Activated naive CD8-positive, alpha-beta T cell treated with anti-CD3 and anti-CD28 coated beads, Interleukin-2, amount 50 U/mL, for 24 hours (primary cell): ENCODE measurements at places on chromosomes 11 and 22.

- H3K27me3 ChIP-seq, result peaks cover 3% of the 10 kb centered on the region
- H3K4me1 ChIP-seq, result no peaks in the 10 kb centered on the region
- no peak overlapping the region for H3K4me3 ChIP-seq
- no peaks in the 10 kb centered on the region for H3K36me3 ChIP-seq
- no peak for DNase-seq
- no peak overlapping the region for H3K27ac ChIP-seq
Observed at GRCh38 chr11:71364176-71364671, 84.0 kb downstream of the DHCR7 start.

GRCh38 chr11:122861631-122862030 is 20.9 kb upstream of the JHY start:
- peaks cover 37% of the 10 kb centered on the region for H3K36me3 ChIP-seq
- H3K4me1 ChIP-seq, result peaks cover 34% of the 10 kb centered on the region
- peaks cover 2% of the 10 kb centered on the region for H3K27me3 ChIP-seq
- no peak overlapping the region for H3K4me3 ChIP-seq

- DNase-seq, result no peak
- H3K4me1 ChIP-seq, result no peaks in the 10 kb centered on the region
- H3K27me3 ChIP-seq, result no peaks in the 10 kb centered on the region
- H3K36me3 ChIP-seq, result peaks cover 1% of the 10 kb centered on the region
Observed at GRCh38 chr22:30990690-30991089, 21.6 kb downstream of the TUG1 start.

DNA sequence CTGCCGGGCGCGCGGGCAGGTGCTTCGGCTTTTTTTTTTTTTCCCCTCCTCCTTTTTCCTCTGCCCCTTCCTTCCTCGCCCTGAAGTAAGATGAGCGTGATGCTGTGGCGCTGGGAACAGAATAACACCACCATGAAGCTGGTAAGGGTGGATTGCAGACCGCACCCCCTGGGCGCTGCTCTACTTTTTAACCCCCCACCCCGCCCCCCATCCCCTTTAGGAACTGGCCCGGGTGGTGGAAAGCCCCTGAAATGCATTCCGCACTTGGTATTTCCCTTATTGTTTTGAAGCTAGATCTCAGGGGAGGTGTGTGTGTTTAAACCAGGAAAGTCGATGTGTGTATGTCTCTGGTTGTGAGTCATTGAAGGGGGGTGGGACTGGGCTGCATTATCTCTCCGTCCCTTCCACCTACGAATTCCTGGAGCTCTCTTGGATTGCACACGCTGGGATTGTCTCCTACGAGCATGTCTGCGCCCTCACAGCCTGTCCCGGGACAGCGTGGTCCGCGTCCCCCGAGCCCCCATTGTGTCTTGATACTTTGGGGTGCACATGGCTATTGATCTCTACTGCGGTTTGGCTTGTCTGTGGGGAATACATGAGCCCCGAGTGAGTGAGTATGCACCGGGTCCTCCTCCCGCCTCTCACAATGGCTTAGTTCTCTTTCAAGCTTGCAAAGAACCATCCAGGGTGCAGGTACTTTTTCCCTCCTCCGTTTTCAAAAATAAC is 64.9 kb downstream of the NAV2 start:
- DNase-seq, result peak; percentile 7
- peaks cover 10% of the 10 kb centered on the region for H3K4me1 ChIP-seq
- H3K27ac ChIP-seq, result peak overlapping the region; percentile 26

DNA sequence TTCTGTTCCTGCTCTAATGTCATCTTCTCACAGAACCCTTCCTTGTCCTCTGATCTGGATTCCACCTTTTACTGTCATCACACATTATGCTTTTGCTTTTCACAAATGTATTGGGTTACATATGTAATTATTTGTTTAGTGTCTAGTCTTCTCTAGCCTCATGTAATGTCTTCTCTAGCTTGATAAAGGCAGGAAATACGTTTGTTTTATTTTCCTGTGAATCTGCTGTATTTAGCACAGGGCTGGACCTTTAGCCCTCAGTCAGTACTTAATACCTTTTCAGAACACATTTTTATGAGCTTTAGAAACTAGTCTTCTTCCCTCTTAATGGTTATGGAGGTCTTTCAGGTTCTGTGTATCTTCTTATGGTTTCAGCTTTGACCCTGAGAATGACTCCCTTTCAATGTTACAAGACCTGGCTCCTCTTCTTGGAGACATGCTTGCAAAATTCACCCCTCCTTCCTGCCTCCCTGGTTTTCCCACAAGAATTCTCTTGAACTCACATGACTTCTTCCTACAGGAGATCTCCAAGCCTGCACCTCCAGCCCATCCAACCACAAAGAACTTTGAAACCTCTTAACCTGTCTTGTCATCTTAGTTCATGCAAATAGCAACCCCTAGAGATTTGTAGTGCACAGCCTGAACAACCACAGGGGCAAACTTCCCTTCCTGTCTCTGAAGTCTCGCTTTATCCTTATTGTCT is 132.7 kb upstream of the DDI1 start:
- H3K4me3 ChIP-seq, result no peak overlapping the region
- no peaks in the 10 kb centered on the region for H3K27me3 ChIP-seq
- no peak for DNase-seq
- no peak overlapping the region for H3K27ac ChIP-seq

DNA sequence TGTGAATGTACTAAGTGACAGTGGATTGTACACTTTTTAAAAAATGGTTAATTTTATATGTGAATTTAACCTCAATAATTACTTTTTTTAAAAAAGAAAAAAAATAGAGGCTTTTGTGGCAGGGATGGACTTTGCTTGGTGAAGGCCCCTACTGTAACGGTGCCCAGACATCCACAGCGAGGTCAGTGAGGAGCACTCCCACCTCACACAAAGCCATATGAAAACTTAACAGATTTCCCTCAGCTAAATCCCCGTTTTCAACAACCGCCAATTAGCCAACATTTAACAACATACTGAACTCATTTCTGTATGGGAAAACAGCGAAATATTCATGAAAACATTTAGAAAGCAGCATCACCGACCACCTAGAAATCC is 642 bp upstream of the C11orf58 start:
- H3K27me3 ChIP-seq, result peaks cover 1% of the 10 kb centered on the region
- no peak for DNase-seq
- no peak overlapping the region for H3K4me3 ChIP-seq
- H3K4me1 ChIP-seq, result peaks cover 18% of the 10 kb centered on the region
- H3K36me3 ChIP-seq, result peaks cover 15% of the 10 kb centered on the region
- H3K27ac ChIP-seq, result no peak overlapping the region

- H3K27me3 ChIP-seq, result no peaks in the 10 kb centered on the region
- peaks cover 14% of the 10 kb centered on the region for H3K4me1 ChIP-seq
- no peak overlapping the region for H3K27ac ChIP-seq
- no peak for DNase-seq
- no peaks in the 10 kb centered on the region for H3K36me3 ChIP-seq
Observed at GRCh38 chr11:75476739-75477613, 44.0 kb upstream of the KLHL35 start.

DNA sequence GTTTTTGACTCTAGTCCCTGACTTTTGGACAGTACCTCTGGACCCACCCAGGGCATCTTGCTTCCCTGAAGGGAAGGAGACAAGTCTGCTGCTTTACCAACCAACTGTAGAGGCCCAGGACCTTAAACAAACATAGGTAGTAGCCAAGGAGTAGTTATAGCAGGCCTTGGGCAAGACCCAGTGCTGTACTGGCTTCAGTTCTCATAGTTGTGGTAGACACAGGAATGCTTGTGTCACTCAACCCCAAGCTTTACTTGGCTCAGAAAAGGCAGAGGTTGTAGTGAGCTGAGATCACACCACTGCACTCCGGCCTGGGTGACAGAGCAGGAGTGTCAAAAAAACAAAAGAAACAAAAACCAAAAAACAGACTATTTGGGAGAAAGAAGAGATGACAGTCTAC is 21.3 kb upstream of the OR52M1 start:
- no peak overlapping the region for H3K4me3 ChIP-seq
- no peak for DNase-seq
- H3K27ac ChIP-seq, result no peak overlapping the region
- no peaks in the 10 kb centered on the region for H3K4me1 ChIP-seq

DNA sequence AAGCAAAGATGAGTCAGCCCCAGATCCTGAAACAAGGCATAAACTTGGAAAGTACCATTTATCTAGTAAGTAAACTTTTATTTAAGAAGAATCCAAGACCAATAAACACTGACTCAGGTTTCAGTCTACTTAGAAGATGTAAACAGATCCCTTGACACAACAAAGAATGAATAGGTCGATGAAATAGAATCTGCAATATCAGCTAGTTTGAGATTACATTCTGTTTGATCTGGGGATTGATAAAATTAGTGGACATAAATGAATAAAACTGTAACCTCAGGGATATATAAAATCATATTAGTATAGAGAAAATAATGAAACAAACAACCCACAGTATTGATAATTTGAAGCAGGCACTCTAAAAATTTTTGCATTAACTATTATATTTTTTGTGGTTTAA is 708.9 kb downstream of the FAM181B start:
- H3K4me1 ChIP-seq, result no peaks in the 10 kb centered on the region
- H3K27ac ChIP-seq, result no peak overlapping the region
- peaks cover 3% of the 10 kb centered on the region for H3K27me3 ChIP-seq
- no peaks in the 10 kb centered on the region for H3K36me3 ChIP-seq

GRCh38 chr11:59112494-59112893 is 5.5 kb downstream of the FAM111B start:
- no peak overlapping the region for H3K4me3 ChIP-seq
- DNase-seq, result no peak
- peaks cover 76% of the 10 kb centered on the region for H3K36me3 ChIP-seq
- H3K27ac ChIP-seq, result no peak overlapping the region

DNA sequence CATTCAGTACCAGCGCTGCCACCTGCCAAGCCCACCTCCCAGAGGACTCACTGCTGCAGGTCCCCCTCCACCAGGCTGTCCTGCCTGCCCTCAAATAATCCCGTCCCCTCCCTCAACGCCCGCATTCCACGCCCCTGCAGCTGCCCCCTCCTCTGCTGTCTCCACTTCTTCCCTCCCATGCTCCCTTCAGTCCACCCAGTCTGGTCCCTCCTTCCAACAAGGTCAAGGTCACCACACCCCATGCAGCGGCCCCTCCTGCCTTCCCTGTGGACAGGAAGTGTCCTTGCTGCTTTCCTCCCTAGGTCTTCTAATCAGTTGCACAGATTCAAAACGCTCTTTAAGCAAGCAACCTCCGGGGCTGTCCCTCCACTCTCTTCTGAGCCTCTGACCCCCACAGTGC is 12.1 kb downstream of the MACROD1 start:
- no peak overlapping the region for H3K4me3 ChIP-seq
- H3K4me1 ChIP-seq, result peaks cover 5% of the 10 kb centered on the region
- H3K36me3 ChIP-seq, result no peaks in the 10 kb centered on the region
- DNase-seq, result no peak

- H3K36me3 ChIP-seq, result no peaks in the 10 kb centered on the region
- H3K27me3 ChIP-seq, result no peaks in the 10 kb centered on the region
- no peak overlapping the region for H3K4me3 ChIP-seq
- H3K4me1 ChIP-seq, result no peaks in the 10 kb centered on the region
Observed at GRCh38 chr11:91421641-91422040, 803.0 kb upstream of the FAT3 start.

- no peaks in the 10 kb centered on the region for H3K4me1 ChIP-seq
- H3K27ac ChIP-seq, result no peak overlapping the region
- H3K27me3 ChIP-seq, result peaks cover 16% of the 10 kb centered on the region
- H3K36me3 ChIP-seq, result no peaks in the 10 kb centered on the region
Observed at GRCh38 chr11:120780239-120780638, 243.7 kb upstream of the TBCEL start.

DNA sequence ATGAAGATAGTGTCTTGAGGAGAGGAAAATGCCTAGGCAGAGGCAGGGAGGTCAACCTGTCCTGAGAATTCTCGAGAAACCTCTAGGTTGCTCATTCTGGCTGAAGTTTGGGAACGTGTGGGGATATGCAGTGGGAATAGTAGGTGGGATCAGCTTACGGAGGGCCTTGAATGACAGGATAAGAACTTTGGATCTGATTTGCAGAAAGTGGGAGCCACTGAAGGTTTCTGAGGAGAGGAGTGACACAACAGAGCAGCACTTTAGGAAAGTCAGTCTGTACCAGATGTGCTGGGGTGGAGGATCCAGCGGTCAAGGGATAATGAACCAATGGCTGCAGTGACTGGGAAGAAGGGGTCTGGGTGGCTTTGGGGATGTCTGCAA is 2.4 kb downstream of the CD82 start:
- H3K4me3 ChIP-seq, result peak overlapping the region; percentile 96
- no peak for DNase-seq
- H3K36me3 ChIP-seq, result peaks cover 63% of the 10 kb centered on the region
- no peaks in the 10 kb centered on the region for H3K27me3 ChIP-seq
- H3K27ac ChIP-seq, result peak overlapping the region; percentile 100

GRCh38 chr22:28829358-28830181 is 29.2 kb upstream of the XBP1 start:
- H3K27ac ChIP-seq, result peak overlapping the region; percentile 71
- peaks cover 7% of the 10 kb centered on the region for H3K4me1 ChIP-seq
- peak; percentile 76 for DNase-seq

GRCh38 chr11:18384157-18384641 is 10.2 kb upstream of the LDHA start:
- peaks cover 33% of the 10 kb centered on the region for H3K4me1 ChIP-seq
- H3K27me3 ChIP-seq, result no peaks in the 10 kb centered on the region
- DNase-seq, result no peak
- peak overlapping the region; percentile 99 for H3K27ac ChIP-seq
- H3K4me3 ChIP-seq, result peak overlapping the region; percentile 71

GRCh38 chr11:119752946-119753345 is 23.9 kb upstream of the NECTIN1 start:
- DNase-seq, result no peak
- peaks cover 29% of the 10 kb centered on the region for H3K27me3 ChIP-seq
- H3K4me3 ChIP-seq, result no peak overlapping the region

DNA sequence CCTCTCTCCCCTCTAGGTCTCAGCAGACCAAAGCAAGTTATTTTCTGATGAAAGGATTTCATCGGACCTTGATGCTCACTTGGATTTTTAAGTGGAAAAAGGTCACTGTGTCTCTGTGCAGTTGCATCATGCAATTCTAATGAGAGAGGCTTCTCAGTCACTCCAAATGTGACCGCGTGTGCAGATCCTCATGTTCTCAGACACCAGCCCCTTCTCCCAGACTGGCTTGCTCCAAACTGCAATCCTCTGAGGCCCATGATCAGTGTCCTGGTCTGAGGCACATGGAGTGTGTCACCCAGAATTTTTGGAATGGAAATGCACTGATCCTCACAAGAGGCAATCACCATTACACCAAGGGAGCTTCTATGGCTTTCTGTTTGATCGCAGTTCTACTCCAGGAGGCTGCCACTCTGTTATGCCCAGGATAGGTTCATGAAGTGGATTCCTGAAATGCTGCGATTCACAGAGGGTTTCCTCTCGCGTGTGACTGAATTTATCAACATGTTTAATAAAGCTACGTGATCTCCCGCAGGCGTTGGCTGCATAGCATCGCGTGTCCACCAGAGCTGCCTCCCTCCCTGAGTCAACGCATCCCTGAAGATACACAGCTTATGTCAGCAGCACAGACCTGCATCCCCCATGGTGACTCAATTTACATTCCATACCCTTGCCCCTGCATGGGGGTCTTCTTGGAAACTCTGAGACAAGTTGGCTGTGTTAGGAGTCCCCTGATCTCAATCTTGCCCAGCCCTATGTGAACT is 544.6 kb upstream of the B3GAT1 start:
- H3K36me3 ChIP-seq, result no peaks in the 10 kb centered on the region
- H3K27me3 ChIP-seq, result peaks cover 8% of the 10 kb centered on the region
- H3K4me3 ChIP-seq, result no peak overlapping the region
- no peak for DNase-seq
- no peaks in the 10 kb centered on the region for H3K4me1 ChIP-seq
- no peak overlapping the region for H3K27ac ChIP-seq

- DNase-seq, result no peak
- peaks cover 11% of the 10 kb centered on the region for H3K36me3 ChIP-seq
- H3K4me1 ChIP-seq, result peaks cover 15% of the 10 kb centered on the region
- no peak overlapping the region for H3K27ac ChIP-seq
- peaks cover 3% of the 10 kb centered on the region for H3K27me3 ChIP-seq
- no peak overlapping the region for H3K4me3 ChIP-seq
Observed at GRCh38 chr11:107787733-107788132, 70.9 kb downstream of the SLC35F2 start.
